ENCODE measurements at places on chromosomes 13 and 19.

DNA sequence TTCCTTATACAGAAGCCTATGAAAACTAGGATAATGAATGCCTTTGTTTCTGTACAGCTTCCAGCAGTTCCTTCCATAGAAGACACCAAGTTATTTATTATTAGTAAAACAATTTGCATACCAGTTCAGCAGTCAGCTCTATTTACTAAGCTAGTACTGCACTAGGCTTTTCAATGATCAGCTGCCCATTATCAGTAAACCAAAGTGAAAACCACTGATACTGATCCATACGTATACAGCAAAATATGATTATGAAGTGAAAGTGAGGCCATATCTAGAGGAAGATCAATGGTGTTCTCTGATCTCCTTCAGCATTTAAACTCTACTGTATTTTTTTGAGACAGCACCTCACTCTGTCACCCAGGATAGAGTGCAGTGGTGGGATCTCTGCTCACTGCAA, 3.2 kb downstream of the TPT1 start:
- DNase-seq: no peak

GRCh38 chr19:28612275-28612769, 600.6 kb downstream of the UQCRFS1 start:
- DNase-seq: no peak

GRCh38 chr13:59304596-59304995, 859.1 kb downstream of the DIAPH3 start:
- DNase-seq: no peak

DNA sequence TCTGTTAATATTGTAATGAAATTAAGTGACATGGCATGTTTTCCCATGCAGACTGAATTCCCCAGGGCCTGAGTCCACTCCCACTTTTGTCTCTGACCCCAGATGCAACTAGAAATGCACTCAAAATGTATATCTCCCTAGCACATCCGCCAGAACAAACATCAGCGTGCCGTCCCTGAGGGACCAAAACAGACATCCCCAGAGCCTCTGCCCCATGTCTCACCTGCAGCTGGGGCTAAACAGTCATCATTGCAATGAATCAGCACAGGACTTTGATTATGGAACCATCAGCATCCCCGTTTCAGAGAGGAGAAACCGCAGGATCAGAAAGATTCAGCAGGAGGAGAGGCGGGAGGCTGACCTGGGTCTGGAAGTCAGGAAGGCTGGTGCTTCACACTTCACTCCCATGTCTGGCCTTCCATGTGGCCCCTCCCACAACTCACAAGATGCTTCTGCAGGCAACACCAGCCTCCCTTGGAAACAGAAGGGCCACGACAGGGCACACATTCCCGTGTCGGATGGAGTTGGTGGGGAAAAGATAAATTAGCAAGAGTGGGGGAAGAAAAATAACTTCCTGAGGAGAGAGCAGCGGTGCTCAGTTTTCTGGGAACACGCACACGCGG, 130.6 kb upstream of the VSTM2B start:
- DNase-seq: no peak

GRCh38 chr19:57280962-57281400, 696 bp downstream of the ZNF460 start:
- DNase-seq: no peak

GRCh38 chr13:50809133-50810090, 34.1 kb downstream of the DLEU7 start:
- no peak for DNase-seq

DNA sequence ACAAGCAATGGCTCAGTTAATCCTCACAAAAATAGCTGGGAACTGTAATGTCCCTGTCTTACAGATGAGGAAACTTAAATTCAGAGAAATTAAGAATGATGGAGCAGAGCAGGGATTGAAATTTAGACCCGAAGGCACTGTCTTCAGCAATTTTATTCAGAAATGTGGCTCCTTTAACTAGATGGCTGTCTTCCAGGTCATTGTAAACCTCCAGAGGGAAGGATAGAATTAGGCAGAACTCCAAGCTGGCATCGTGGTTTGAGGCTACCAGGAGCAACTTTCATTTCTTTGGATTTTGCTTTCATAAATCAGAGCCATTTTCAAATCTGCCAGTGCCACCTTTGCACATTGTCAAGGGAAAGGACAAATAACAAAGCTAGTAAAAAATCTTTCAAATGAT, 339.0 kb downstream of the DCT start:
- DNase-seq: no peak

DNA sequence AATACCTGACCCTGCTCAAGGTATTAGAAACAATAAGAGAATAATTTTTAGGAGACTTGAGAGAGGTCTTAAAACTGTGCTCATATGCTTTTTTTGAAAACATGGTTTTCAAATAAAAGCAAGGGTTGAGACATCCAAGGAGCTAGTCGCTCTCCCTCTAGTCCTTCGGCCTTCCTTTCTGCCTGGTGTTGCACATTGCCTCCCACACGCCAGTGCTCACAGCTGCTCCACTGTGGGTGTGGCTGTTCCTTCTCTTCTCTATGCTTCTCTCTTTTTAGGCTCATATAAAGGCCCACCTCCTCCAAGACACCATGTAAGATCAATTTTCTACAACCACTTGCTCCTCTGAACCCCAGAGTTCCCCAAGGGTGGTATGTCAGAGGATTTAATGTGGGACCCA, 352.6 kb downstream of the ENOX1 start:
- no peak for DNase-seq

- DNase-seq: no peak
These were observed 246.1 kb upstream of the MAB21L1 start for GRCh38 chr13:35722458-35723052.

DNA sequence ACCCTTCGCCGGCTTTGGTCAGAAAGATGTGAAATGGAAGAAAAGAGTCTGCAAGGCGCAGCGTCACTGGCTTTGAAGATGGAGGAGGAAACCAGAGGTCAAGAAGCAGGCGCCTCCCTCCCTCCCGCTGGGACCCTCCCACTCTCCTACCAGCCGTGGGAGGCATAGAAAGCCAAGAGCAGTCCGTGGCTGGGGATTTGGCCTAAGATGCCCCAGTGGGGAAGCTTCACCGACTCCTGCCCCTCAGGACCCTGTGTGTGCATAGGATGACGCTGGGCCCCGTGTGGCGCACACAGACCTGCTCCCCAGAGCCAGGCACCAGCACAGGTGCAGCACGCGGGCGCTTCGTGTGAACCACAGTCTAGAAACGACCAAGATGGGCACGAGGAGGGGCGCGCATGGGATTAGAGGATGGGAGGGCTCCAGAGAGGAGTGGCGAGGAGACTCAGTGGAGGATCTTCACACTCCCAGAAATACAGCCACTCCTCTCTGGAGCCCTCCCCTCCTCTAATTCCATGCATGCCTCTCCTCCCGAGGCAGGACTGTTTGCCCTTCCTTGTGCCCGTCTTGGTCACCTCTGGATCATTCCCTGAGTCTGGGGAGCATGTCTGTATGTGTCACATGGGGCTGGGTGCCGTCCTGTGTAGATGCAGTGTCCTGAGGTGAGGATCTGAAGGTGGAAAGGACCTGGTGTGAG, 194.3 kb downstream of the TEX29 start:
- no peak for DNase-seq

DNA sequence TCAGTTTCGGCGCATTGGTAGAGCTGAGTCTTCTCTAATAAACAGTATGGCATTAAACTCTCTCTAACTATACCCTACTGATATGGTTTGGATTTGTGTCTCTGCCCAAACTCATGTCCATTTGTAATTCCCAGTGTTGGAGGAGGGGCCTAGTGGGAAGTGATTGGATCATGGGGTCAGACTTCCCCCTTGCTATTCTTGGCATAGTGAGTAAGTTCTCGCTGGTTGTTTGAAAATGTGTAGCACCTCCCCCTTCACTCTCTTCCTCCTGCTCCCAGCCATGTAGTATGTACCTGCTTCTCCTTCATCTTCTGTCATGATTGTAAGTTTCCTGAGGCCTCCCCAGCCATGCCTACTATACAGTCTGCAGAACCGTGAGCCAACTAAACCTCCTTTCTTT, 682.7 kb upstream of the ARGLU1 start:
- no peak for DNase-seq

DNA sequence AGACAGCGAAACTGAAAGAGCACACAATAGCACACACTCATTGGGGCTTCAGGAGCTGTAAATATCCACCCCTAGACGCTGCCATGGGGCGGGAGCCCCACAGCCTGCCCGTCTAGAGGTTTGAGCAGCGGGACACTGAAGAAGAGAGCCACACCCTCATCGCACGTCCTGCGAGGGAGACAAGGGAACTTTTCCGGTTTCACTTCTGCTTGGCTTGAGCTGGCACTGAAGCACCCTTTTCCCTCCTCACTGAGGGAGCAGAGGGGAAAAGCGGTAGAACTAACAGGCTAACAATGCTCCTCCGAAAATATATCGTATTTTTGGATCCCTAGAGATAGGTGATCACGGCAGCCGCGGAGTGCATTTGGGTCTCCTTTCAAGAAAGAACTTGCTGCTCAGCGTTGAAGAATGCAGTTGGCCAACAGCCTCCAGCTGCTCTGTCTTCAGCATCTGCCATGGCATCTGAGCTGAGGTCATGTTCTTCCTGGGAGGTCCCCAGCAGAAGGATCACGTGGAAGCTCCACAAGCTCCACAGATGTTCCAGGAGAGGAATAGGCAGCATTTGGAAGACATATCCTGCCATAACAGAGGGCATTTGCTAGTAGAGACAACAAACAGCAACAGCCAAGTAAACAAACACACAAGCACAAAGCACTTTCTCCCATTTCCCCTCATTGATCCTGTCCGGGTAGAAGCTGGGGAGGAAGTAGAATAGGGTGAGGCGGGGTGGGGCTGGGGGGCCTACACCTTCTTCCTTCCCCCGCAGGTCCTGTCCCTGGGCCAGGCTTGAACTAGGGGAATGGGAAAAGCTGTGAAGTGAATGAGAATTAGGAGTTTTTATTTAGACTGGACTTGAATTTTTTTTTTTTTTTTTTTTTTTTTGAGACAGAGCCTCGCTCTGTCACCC, 44.8 kb upstream of the ALOX5AP start:
- no peak for DNase-seq

DNA sequence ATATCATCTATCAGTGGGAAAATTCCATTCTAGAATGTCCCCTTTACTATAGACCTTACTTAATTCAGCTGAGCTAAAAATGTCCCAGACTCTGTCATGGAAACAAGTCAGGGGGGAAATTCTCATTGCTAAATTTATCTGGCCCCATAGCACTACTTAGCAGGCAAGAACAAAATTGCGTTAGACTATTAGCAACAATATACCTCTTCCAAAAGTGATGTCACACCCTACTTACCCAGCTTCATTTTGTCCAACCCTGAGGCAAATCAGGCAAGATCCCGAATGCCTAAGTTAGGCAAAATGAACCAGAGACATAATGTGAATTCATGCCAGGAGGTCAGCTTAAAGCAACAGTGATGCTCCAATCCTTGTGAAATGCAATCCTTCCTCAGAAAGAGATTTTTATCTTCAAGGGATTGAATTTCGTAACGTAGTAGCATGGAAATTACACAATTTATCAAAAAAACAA, 93.7 kb downstream of the FRY start:
- no peak for DNase-seq

GRCh38 chr13:43343645-43344044, 320.3 kb downstream of the DNAJC15 start:
- DNase-seq: no peak

DNA sequence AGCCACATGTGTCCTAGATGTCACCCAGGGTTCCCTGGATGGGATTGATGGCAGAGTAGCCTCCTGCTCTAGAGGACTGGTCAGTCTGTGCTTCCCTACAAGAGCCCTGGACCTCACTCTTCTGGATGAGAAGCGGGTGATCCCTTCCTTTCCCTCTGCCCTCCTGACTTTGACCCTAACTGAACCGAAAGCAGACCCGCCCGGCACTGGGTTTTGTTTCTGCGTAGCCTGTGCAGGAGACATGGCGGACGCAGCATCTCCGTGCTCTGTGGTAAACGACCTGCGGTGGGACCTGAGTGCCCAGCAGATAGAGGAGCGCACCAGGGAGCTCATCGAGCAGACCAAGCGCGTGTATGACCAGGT, 4.9 kb downstream of the THOP1 start:
- DNase-seq: no peak

DNA sequence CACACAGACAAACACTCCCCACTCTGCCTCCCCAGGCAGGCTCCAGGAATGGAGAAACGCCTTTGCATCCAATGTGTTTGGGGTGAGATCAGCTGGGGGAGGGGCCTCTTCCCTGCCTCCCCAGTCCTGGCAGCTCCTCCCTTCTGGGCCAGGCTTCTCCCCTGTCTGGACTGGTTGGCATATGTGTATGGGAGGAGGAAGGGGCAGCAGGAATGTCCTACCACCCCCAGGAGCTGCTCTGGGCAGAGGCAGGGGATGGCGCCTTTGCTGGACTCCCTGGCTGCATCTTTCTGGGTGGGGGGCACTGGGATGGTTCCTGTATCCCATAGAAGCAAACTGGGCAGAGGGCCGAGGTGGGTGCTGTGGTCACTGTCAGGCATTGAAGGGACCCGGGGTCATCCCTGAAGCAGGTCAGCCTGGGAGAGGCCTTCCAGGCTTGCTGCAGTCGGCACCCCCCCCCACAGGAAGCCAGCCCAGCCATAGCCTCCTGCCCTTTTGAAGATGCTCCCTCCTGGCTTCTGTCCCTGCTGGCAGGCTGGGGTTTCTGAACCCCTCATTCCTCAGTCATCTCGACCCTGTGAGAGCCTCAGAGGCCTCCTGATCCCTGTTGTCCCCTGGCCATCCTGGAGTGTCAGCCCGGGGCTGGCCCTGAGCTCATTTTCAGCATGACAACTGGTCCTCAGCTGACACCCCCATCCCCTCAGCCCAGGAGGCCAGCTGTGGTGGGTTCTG, 21.2 kb upstream of the SLC7A10 start:
- DNase-seq: no peak
